ENCODE measurements at places on chromosomes 3 and 15.

GRCh38 chr3:149934524-149934923 lies 36.2 kb downstream of the PFN2 start:
- DNase-seq: no peak

DNA sequence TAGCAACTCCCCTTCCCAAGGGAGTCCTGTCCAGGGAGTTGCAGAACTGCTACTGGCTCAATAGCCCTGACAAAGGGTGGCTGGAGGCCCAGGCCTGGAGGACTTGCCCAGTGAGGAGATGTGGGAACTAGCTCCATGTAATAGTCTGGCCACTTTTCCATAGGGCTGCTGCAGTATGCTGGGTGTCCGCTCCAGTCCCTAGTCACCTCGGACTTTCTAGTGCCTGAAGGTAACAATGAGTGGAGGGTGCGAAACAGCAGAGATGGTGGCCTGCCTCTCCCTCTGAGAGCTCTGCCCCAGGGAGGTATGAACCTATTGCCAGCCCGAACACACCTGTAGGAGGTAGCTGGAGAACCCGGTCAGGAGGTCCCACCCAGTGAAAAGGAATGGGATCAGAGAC lies 42.0 kb upstream of the GCSAM start:
- no peak for DNase-seq

DNA sequence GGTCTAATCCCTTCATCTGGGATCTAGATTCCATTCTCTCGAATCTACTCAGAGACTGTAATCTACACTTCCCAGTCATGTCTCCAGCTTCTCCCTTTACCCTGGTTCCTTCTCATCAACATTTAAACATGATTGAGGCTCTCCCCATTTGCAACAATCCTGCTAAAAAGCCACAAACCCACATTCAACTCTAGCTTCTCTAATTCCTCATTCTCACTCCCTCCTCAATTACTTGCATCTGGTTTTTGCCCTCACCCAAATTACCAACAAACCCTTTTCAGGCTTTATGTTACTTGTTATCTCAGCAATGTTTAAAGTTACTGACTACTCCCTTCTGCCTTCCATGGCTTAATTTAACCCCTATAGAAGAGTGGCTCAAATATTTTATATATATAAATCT lies 11.5 kb downstream of the ETFA start:
- DNase-seq: no peak

DNA sequence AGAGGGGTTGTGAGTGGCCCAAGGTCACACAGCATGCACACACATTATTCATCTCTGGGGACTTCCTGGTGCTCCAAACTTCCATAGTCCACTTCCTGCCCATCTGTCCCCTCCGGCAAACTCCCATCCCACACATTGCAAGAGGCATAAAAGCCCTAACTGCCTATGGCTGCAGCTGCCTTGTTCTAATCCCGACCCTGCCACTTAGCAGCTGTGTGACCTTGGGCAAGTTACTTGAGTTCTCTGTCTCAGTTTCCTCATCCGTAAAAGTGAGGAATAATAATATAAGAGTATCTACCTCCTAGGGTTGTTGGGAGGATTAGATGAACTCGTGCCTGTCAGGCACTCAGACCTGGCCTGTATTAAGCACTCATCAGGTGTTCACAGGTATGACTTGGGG lies 84.2 kb downstream of the SMAD6 start:
- DNase-seq: no peak

DNA sequence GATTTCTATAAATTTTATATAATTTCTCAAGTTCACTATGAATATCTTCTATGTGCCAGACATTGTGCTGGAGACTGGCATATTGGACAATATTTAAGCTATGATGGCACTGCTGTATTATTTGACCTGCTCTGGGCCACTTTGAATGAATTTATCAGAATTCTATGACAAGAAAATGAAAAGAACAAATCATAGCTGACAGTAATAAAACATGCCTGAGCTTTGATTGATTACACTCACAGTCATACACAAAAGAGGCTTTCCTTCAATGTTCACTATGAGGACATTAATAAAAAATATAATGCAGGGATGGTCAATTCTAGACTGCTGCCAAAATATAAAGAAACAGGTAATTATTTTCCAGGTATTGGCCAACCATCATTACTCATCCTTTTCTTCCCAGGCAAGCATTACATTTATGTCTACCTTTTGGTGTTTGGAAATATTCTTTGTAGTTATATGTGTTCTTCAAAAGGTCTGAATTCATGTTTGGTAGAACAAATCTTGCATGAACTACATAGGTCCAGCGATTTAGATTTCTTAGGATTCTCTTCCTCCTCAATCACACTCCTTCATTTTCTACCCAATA lies 81.0 kb upstream of the ALCAM start:
- no peak for DNase-seq

DNA sequence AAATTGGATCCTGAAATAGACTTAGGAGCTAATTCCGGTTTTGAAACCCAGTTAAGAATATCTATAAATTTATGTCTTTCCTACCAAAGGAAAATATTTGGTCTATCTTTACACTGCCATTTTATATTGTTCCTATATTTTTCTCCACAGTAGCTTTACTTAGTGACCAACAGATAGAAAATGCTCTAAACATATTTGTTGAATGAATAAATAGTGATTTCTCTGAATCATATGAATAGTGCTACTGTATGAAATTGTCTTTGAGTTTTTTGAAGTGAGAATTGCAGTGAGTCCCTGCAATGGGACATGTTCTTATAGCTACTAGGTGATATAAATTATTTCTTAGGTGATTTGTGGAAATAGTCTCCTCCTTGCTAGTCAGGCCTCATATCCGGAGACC lies 18.5 kb upstream of the EID1 start:
- DNase-seq: no peak

DNA sequence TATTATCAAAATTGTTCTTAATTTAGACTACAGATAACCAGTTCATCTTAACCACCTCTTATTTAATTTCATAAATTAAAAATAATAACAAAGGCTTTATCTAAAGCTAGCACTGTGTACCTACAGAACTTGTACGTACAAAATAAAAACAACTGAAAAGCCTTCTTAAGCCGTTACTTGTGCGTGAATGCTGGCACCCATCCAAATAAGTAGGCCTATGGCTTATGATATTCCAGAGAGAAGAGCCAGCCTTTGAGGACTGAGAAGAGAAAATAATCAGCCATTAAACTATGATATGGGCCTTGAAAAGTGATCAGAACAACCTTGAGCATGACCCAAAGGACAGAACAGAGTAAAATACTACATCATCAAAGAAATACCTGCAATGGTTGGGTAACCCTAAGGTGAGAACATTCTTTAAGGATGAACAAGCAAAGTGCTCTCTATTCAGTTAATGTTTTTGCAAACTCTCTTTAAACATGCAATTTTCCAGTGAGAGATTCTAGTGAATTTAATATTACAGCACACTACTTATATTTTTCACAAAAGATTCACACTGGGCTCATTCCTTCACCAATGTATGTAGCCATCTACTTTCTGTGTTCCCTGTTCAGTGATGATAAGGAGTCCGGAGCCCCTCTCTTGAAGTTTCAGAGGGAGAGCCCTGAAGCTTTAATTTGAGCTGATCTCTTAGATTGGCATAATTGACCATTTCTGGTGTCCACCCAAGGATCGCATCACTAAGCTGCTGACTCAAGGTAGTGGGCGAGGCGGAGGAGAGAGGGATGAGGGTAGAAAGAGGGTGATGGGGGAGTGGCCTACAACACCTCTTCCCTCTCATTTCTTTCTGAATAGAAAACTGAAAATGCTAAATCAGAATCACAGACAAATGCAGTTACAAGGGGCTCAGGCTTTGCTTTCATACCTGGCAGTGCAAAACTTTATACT lies 7.7 kb upstream of the ACTC1 start:
- no peak for DNase-seq

DNA sequence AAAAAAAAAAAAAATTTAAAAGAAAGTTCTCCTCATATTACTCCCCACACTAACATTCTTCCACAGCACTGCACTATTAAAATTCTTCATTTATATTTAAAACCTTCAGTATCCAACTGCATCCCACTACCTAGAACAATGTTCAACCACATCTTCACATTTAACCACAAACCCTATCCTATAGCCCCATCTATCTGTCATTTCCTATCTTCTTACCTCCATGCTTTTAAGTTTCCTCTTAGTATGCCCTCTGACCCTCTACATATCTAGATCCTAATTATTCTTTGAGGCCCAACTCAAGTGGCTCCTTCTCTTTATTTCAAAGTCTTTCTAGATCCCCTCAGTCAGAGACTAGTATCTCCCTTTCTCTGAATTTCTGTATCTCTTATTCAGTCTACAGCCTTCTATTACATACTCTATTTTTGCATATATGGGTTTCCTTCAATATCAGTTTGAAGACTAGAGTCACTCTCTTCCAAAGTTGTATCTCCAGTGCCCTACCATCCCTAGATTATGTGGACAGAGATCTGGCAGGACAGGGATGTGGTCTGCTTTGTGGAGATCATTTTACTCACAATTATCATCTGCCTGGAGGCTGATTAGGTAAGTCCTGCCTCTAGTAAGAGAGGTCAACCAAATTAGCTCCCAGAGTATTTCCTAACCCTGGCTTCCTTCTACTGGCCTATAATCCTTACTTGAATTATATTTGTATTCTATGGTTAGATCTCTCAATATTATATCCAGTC lies 1.4 kb downstream of the CIAO2A start:
- no peak for DNase-seq

DNA sequence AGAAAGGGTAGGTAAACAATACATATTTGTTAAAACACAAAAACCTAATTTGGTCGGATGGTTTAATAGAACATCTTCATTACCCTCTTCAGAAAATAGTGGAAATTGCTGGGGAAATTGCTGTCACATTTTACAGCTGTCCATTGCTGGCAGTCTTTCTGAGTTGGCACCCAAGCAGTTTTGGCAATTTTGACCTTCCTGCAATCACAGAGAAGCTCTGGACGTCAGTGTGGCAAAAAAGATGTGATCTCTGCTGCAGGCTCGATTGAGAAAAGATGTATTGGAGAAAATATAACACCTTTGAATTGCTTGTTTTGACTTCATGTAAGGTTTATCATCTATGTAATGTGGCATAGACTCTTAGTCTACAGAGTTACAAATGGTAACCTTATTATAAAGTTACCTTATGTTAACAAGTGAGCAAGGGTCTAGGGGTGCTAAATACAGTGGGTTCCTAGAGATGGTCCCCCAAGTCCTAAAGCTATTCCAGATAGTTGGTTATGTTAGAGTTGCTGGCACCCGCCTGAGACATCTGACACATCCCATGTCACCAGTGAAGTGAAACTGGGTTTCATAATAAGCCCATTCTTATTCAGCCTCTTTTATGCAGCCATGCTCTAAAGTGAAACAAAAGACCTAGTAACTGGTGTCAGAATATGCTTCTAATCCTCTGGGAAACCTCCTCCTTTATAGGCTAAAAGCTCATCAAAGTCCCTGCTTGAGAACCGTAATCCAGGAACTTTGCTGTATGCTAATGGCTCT lies 14.0 kb downstream of the UBE2E1 start:
- DNase-seq: no peak

- DNase-seq: no peak
Measured at GRCh38 chr3:175179055-175179454, 319.9 kb downstream of the NAALADL2 start.

- DNase-seq: no peak
Measured at GRCh38 chr15:37794947-37795346, 139.5 kb upstream of the TMCO5A start.

DNA sequence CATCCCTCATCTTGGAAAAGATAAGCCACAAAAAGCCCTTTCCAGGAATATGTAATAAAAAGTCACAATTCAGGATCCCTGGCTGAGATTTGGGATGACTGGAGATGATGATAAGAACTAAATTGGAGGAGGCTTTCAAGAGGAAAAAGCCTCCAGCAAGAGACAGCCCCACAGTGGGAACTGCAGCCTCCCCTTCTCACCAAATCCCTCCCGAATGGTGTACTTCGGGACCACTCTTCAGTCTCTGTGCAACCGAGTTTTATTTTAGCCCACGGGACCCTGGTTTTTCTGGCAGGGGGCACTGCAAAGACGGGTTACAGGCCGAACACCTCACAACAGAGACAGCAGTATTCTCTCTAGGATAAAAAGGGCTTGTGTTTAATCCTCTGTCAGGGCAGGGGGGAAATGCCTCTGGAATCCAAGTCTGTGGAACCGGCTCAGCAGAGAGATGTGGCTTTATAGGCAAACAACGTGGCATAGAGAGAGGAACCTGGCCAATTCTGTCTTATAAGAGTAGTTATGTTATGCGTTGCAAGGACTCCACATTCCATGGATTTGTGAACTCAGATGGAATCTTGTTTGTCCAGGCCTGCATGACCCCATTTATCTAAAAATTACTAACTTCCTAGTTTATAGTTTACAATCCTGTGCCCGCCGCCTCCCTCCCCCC lies 1.2 kb upstream of the LMCD1 start:
- DNase-seq: no peak

- no peak for DNase-seq
Measured at GRCh38 chr3:149567381-149567780, 90.4 kb downstream of the WWTR1 start.

GRCh38 chr3:14899993-14900618 lies 47.3 kb upstream of the NR2C2 start:
- DNase-seq: no peak

- no peak for DNase-seq
Measured at GRCh38 chr3:150411976-150412375, 3.9 kb downstream of the TSC22D2 start.

Data from activated T-helper 9 cell treated with anti-CD3 and anti-CD28 coated beads, Interleukin-2, amount 50 U/mL, for 16 hours (primary cell).